ENCODE measurements at places on chromosomes 1 and 21.

DNA sequence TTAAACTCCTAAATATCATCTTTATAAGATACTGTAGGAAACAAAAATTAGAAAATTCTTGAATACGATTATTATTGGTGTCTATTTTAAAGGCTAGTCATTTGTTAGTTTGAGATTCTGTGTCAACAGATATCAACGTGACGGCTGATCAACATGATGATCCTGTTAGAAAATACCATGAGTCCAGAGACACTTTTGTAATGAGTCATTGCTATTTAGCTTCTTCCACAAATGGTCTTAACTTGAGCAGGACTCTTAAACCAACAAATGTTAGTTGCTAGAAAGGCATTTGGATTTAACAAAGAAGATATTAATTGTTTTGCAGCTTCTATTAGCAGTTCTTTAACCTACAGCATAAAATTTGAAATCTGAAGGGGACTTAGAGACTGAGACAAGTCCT lies 131.2 kb downstream of the TGFB2 start:
- no peak for DNase-seq

DNA sequence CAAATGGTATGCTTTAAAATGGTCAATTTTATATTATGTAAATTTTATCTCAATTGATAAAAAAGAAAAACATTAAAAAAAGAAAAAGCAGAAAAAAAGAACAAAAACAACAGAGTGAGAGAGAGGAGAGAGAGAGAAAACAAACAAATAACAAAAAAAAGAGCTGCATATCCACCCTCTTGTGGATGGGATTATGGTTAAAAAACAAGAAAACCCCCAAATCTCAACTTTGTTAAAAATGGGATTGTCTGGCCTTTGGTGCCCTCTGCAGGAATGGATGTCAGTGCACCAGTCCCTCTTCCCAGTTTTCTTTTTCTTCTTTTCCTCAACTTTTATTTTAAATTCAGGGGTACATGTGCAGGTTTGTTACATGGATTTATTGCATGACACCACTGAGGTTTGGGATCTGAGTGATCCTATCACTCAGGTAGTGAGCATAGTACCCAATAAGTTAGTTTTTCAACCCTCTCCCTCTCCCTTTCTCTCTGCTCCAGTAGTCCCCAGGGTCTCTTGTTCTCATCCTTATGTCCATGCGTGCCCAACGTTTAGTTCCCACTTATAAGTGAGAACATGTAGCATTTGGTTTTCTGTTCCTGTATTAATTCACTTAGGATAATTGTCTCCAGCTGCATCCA lies 28.1 kb downstream of the RNF187 start:
- DNase-seq = peak; percentile 45

DNA sequence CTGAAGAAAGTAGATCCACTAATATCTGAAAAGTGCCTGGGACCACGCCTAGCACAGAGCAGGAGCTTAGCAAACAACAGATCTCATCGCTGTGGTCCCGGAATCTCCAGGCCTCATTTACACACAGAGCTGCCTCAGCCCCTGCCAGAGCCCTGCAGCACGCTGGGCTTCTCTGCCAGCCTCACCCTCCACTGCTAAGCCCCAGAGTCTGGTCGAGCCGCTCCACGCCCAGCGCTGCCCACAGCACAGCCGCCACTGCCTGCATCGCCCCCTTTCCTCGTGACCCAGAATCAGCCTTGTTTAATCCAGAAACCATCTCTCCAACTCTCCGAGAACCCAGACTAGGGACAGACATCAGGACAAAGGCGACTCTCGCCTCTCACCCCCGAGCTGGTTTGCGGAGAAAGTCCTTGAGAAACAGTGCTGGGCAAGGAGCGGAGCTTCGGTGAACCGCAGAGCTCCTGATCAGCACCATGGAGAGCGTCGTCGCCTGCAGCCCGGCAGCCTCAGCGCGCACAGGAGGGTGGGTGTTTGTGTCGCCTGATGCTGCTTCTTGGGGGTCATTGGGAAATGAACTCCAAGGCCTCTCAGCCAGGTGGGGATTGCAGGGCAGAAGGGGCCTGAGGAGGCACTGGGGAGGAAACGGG lies 145.1 kb downstream of the NPHP4 start:
- no peak for DNase-seq

GRCh38 chr21:36212513-36212780 lies 55.8 kb downstream of the DOP1B start:
- DNase-seq = no peak

GRCh38 chr1:60185684-60186083 lies 112.1 kb upstream of the C1orf87 start:
- DNase-seq = peak; percentile 21

DNA sequence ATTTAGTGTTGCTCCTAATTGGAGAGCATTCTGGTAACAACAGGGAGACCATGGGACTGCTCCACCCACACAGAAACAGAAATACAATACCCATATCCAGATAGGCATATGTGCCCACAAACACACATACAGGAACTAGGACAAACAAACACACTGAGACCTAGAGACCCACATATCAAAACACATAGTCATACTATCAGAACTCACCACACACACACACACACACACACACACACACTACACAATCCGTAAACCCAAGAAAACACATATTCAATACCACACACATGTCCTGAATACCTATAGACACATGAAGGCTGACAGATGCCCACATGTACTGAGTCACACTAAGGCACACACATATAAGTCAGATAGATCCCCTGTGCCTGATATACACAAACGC lies 3.5 kb upstream of the NFASC start:
- no peak for DNase-seq

DNA sequence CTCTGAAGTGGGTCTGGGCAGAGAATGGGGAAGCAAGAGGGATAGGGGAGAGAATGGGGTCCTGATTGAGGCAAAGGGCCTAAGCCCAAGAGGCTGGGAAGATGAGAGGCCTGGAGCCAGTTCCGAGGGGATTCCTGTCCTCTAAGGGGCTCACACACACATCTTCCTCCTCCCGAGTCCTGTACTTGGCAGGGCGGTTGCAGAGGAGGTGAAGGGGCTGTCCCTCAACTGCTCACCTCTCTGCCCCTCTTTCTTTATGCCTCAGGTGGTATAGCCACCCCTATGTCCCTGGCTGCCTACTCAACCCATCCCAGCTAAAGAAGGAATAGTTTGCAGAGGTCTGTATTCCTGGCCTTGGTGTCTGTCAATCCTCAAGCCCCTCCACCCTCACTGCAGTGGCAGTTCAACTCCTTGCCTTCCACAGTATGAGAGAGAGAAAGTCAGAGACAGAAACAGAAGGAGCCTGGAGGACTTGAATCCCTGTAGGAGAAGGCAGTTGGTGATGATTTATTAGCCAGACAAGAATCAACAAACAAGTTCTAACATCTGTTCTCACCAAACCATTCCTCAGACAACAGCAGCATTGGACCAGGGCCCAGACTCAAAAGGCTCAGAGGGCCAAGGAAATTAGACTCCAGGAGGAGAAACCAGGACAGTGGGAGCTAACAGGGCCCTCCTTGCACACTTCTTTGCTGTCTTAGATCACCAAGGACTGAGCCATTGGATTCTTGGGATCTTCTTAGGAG lies 10.7 kb downstream of the SH2D2A start:
- no peak for DNase-seq

- DNase-seq = peak; percentile 94
Observed at GRCh38 chr1:243254927-243255790, at the start of gene CEP170. TSS of gene CEP170 (minus strand) at chr1:243255281. CDS start at chr1:243225280, 30,001 bp downstream.

DNA sequence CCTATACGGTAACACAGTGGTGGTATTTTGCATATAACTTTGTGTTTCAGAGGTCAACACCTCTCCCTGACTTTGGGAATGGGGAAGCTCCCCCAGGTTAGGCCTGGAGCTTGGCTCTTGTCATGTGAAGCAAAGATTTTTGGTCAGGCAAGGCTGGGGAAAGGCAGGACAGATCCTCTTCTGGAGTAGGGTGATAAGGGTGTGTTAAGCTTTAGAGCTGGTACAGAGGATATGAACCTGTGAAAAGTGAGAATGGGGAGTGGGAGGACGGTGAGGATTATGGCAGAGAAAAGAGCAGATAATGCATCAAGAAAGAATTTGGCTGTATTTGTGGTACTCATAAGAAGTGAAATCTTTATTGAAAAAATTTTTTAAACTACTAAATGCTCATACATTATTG lies 2.3 kb downstream of the RPF1 start:
- no peak for DNase-seq

GRCh38 chr21:46368533-46369285 lies 44.8 kb downstream of the PCNT start:
- DNase-seq = peak; percentile 36

DNA sequence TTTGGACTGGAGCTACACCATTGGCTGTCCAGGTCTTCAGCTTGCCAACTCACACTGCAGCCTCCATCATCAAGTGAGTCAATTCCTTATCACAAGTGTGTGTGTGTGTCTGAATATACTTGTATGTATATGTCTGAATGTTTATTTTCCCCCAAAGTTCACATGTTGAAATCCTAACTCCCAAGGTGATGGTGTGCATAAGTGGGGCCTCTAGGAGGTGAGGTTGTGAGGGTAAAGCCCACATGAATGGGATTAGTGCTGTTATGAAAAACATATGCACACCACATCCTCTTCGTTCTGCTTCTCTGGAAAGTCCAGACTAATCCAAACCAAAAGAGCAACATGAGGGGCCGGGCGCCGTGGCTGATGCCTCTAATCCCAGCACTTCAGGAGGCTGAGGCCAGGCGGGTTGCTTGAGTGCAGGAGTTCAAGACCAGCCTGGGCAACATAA lies 48.7 kb upstream of the LBR start:
- DNase-seq = no peak
